ENCODE measurements at places on chromosomes 7 and 10.

GRCh38 chr10:23110722-23111516, 15.5 kb downstream of the MSRB2 start:
- no peak for DNase-seq

DNA sequence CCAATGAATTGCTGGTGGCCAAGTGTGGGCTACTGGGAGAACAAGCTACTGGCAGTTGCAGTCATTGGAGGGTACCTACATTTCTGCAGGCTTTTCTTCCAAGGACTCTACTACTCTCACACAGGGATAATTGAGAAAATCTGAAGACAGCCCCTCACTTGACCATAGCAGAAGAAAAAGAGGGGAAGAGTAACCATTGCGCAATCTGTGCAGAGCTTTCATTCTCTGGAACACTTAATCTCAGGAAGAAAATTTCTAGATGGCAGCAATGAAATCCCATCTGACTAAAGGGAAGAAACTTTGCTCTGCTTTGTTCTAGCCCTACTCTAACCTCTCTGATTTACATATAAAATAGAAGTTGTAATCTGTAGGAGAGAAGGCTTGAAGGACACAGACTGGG, 1239.6 kb upstream of the SORCS1 start:
- no peak for DNase-seq

DNA sequence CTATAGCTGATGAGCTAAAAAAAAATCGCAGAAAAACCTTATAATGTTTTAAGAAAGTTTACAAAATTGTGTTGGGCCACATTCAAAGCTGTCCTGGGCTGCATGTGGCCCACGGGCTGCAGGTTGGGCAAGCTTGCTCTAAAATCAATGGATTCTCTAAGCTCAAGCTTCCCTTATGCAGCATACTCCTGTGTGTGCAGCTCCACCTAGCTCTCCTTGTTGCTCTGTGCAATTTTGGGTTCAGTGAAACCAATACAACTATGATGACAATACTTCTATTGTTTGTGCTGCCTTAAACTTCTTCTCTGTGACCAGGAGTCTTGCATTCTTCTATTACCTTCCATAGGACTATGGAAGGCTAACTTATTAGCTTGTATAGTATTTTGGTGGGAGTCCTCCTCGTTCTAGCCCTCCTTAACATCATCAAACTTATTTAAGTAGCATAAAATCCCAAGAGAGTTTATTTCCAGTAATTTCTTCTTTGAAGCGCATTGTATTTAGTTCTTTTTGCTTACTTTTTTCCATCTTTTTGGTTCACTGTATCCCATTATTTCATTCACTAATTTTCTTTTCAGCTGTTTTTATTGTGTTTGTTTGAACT, 170.9 kb upstream of the SMIM30 start:
- peak; percentile 81 for DNase-seq

DNA sequence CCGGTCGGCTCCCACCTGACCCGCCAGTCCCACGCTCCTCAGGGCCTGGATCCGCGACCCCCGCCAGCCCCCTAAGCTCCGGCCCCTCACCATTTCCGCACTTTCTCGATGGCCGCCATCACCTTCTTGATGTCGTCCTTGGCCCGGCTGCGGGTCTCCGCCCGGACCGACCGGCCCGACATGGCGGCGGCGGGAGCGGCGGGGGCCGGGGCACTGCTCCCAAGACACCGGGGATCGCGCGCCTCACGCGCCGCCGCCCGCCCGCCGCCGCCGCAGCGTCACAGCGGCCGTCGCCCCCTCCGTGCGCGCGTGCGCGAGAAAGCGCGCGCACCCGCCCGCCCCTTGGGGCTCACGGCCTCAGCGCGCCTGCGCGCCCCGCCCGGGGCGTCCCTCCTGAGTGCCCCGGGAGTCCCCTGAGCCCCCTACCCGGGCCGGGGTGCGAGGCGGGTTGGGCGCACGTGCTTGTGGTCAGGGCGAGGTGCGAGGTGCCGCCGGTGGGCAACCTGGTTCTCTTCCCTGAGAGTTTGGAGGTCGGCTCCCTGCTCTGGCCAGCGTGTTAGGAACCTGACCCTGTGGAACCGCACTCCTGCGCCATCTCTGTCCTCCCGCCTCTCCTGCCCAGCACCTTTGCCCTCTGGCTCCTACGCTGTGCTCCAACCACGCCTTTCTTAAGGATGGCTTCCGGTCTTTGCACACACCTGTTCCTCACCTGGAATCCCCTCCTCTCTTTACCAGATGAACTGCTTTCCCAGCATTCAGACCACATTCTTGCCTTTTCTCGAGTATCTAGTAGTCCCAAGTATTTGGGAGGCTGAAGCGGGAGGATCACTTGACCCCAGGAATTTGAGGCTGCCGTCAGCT, at the start of gene BCL7B:
TSS of gene BCL7B (minus strand) at position 294 of the 861 bp plus-strand sequence. CDS start at position 182, 112 bp downstream.
- DNase-seq: peak; percentile 58

DNA sequence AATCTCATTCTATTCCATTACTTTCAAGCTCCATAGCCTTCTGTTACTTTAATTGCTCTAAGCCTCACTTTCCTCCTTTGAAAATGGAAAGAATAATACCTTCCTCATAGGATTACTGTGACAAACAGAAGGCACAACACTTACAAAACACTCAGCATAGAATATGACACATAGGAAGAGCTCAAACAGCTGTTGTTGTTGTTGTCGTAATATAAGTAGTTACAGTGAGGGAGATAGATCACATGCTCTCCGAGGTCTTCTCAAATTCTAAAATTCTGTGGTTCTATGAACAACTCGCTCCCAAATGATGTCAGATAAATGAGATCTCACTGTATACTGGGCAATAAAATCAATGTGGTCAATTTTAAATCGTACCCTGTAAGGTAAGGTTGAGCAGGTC, 1049.3 kb upstream of the C7orf33 start:
- no peak for DNase-seq

DNA sequence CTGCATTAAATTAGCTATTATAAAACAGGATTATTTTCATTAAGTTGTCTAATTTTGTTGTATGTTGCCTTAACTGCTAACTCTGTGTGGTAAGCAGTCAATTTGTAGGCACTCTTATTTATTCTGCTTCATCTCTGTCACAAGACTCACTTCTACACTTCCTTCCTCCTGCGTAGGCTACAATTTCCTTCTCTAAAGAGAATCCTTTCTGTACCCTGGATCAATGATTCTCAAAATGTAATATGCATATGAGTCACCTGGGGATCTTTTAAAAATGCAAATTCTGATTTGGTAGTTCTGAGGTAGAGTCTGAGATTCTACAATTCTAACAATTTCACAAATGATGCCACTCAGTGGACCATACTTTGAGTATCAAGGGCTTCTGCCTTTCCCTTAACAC, 4.4 kb upstream of the UBE2D1 start:
- DNase-seq: no peak

DNA sequence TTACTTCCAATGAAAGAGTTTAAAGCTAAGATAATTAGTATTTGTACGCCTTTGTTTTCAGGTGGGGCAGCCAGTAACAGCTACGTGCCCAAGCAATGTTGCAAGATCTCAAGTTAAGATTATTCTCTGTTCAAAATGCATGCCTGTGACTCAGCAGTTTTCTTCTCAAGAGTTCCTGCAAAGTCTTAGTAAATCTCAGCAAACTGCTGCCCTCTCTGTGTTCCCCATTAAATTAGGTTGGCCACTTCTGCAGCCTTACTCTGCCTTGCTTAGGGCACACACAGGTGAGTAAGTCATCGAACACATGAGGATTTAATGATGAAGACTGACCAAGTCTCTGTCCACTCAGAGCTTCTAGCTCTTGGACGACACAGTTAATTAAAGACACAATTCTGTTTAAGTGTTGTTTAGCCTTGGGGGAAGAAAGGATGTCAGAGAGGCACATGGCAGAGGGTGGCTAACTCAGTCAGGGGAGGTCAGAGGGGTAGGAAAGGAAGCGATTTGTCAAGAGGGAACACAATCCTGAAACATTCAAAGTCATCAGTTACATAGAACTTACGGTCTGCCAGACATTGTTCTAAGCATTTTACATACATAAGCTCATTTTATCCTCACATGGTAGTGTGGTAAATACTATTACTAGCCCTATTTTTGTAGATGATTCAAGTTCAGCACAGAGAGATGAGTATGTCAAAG, 20.2 kb upstream of the SLC35G1 start:
- DNase-seq: peak; percentile 76

GRCh38 chr10:130869179-130869841, 442.2 kb downstream of the TCERG1L start:
- DNase-seq: no peak

DNA sequence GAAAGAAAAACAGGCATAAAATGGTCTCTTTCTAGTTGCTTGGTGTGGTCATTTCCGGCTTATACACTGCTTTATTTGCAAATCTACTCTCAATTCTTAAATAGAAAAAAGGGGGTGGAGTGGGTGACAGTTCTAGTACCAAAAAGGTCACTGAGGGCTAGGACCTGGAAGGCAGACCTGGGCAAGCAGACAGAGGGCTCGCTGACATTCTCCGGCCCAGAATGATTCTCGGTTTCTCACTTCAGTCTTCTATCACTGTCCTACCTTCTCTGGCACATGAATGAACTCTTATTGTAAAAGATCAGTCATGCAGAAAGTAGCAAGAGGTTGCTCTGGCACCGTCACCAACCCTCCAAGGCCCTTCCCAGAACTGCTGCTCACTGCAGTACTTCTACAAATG, 54.0 kb downstream of the MALSU1 start:
- no peak for DNase-seq

- DNase-seq: no peak
Observed at GRCh38 chr7:125675640-125676039, 746.0 kb upstream of the POT1 start.

GRCh38 chr7:50212666-50213621, 91.6 kb upstream of the IKZF1 start:
- no peak for DNase-seq

DNA sequence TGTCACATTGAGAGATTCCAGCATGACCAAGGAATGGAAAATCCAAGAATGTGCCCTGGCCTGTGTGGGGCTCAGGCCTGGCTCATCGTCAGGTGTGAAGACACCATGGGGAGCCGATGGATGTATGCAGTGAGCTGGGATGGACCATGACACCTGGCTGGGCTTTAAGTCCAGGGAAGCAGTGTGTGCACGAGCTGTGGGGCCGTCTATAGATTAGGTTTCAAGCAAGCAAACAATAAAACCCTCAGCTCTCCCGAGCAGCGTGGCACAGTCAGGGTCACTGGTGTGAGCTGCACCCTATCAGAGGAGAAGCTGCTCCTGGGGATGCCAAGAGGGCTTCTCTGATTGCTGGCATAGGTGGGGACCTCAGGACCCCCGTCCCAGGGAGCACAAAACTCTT, 50.5 kb upstream of the DLG5 start:
- no peak for DNase-seq

DNA sequence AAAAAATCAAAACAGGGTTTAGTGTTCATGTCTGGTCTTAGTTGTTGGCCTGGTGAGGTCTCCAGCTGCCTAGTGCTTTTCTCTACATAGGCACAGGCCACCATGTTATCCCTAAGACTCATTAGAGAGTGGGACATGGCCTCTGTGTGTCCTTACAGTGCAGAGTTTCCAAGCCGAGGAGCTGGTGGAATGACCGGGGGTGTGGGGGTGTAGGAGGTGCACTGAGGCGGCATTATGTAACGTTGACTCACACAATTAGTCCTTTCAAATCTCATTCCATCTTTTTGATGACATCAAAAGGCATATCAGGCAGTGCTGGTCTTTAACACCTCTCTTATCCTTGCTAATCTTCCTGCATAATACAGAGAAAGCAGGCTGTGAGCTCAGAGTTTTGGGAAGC, 71.3 kb downstream of the MTPN start:
- no peak for DNase-seq

GRCh38 chr7:155796381-155797261, 15.6 kb downstream of the SHH start:
- peak; percentile 51 for DNase-seq

GRCh38 chr10:84258034-84258695, 13.3 kb downstream of the RGR start:
- DNase-seq: no peak
